Left lobe of liver (tissue), 2 donors: ENCODE measurements at places on chromosomes 12 and 14. TPM values are rescaled to one million over a fixed set of nuclear protein-coding genes. Genes with fewer than 3 reads are reported as not detected.
A peak's percentile ranks its signal among the peaks of the same experiment; 100 is the strongest.

ACVRL1 gene
- 7.1 TPM for total RNA-seq

OTUB2 gene
- 1.1 TPM for total RNA-seq

GRCh38 chr14:92928258-92928629 is 5.3 kb downstream of the CHGA start:
- no peak for DNase-seq

DNA sequence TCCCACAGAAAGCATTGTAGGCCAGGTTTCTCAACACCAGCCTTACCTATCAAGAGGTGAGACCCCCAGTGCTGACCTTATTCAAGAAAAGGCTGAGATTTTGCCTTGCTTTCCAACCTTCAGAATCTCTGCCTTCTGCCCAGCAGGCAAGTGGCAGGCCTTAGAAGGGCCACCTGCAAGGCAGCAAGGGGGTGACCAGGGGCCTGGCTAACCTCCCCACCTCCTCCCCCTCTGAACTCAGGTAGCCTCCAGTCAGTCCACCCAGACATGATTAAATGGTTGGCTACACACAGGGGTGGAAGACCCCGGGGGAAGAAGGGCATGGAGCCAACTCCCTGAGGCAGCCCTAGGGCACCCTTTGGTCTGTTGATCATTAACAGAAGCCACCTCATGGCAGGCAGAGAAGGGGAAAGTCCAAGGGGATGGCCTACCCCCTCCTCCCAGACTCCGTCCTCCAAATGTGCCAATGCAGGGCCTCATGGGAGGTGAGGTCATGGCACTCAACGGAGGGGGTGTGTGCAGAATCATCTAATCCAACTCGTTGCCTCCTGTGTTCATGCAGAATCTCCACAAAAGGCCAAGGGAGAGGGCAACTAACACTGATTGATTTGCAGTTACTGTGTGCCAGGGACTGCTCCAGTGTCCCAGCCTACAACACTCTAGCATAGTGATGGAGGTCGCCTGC is 8.5 kb downstream of the ZFP36L1 start:
- DNase-seq: peak; percentile 97

CDK2 gene
- total RNA-seq: 11.0 TPM

MYL2 gene
- total RNA-seq: not detected

- no peak for DNase-seq
Observed at GRCh38 chr14:95338436-95338835, 18.7 kb upstream of the CLMN start.

KRT80 gene
- total RNA-seq: 0.28 TPM

GYS2 gene
- 40.9 TPM for total RNA-seq

GRCh38 chr12:26870491-26871419 is 37.8 kb upstream of the ITPR2 start:
- no peak for DNase-seq

ACOT6 gene
- total RNA-seq: 1.6 TPM

SERPINA12 gene
- 0.35 TPM for total RNA-seq

RNF212B gene
- total RNA-seq: not detected

DNA sequence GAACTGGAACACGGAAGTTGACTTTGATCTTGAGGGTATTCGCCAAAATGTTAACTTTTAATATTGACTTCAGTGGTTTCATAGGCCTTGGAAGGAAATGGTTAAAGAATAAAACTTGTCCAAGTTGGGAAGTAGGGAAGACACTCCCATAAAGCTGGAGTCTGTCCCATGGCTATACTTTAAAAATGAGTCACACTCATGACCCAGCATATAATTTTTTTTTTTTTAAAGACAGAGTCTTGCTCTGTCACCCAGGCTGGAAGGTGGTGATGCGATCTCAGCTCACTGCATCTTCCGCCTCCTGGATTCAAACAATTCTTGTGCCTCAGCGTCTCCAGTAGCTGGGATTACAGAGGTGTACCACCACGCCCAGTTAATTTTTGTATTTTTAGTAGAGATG is 19.6 kb downstream of the TMPRSS12 start:
- no peak for DNase-seq

DNA sequence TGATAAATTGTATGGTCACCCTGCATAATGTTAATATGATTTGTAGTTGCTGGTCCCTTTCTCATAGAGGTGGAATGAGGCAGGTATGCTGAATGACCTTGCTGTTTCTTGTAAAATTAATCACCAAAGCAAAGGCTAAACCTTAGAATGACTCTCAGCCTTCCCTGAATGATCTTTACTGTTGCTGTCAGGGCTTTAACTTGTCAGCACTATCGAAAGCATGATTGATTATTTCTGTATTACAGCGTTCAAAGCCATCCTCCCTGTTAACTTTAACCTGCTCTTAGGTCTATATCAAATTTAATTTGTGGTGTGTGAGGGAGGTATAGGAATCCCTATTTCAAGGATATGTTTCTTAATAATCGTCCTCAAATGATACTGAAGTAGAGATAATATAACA is 23.1 kb downstream of the RASSF8 start:
- DNase-seq: no peak

DNA sequence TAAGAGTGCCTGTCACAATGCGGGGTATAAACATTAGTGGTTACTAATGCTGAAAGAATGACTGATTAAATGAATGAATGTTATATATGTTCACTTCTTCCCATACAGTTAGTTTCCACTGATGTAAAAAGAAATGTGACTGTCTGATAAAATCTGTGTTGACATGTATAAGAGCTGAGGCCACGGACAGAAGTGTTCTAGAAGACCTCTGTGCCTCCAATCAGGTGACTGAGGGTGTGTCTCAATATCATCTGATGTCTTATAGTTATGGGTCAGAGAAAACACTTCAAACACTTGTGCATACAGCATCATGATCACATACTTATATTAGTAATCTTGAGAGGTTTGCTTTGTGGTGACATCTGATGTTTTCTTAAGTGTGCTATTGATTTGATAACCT is 183.4 kb downstream of the TTC7B start:
- DNase-seq: no peak

GRCh38 chr12:92571844-92572543 is 130.8 kb upstream of the PLEKHG7 start:
- no peak for DNase-seq

GRCh38 chr12:65170209-65170881 is 962 bp downstream of the LEMD3 start:
- peak; percentile 66 for DNase-seq

DNA sequence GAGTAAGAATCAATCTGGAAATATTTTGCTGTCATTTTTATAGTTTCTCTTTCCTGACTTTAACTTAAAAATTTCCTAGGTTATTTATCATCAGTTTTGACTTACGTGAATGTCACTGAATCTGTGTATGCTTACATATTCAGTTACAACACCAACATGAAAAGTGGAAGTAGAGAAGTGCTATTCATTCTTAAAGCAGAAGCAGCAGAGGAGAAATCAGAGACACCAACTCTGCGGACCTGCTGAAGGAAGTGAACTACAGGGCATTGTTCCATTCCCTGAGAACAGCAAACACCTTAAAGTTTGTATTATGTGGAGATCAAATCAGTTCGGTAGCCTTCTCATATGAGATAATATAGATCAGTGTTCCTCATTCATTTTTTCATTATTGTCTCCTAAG is 34.1 kb downstream of the RAD51B start:
- DNase-seq: no peak

DNA sequence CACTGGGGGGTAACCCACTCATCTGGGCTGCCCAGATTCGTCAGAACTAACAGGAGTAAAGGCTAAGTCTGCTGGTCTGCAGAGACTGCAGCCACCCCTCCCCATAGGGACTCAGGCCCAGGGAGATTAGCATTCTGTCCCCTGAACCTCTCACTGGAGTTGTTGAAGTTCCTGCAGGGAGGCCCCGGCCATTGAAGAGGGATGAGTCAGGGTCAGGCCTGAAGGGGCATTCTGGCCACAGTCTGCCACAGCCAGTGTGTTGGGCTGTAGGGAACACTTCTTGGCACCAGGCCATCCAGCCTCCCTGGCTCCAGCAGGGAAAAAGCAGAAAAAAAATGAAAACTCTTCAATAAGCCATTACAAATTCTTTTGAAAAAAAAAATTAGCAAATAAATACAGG is 35.3 kb downstream of the KLRK1 start:
- no peak for DNase-seq

DNA sequence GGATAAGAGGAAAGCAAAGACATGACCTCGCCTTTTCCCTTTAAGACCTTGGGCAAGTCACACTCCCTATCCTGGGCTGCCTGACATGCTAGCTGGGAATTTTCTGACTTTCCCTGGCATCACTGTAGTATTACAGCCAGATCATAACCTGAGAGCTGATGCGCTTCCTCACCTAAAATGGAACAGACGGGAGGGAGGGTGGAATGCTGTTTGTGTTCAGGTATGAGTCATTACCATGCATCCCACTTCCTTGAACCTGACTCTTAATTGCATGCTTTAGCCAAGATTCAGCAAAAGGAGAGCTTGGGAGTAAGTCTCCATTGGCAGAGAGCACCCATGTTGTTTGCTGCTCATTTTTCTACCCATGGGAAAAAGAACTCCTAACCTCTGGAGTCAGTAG is 156.5 kb downstream of the KCNK10 start:
- DNase-seq: no peak

DNA sequence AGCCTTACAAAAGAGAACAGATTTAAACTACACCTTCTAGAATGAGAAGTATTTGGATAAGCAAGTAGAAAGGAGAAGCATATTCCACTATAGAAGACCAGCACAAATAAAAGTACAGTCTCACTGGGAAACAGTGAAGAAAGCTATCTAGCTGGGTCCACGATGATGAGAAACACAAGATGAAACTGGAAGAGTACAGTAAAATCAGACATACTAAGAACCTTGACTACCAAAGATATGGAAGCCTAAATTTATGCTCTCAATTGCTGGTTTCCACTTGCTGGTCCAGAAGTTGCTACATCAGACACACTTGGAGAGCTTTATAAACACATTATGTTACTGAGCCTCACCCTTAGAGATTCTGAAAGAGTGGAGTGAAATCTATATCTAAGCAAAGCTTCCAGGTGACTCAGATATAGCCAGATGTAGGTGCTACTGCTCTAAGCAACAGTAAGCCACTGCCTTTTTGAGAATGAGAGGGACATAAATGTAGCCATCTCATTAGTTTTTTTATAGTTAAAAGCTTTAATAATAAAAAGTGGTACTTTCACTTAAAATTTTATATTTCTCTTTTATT is 96.3 kb upstream of the BBS10 start:
- DNase-seq: no peak

DNA sequence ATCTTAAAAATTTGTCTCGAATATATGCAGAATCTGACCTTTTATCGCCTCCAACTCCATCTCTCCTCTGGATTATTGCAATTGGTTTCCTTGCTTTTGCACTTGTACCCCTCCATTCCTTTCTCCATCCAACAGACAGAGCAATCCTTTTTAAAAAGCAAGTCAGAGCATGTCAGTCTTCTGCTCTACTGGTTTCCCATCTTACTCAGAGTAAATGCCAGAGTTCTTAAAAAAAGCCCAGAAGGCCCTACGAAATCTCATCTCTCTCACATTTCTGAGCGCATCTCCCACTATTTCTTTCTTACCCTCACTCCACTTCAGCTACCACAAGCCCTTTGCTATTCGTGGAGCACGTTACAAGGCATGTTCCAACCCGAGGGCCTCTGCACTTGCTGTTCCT is 236.9 kb upstream of the DDHD1 start:
- DNase-seq: no peak

GRCh38 chr12:50529345-50529744 is 24.6 kb downstream of the DIP2B start:
- DNase-seq: no peak

NELL2 gene
- total RNA-seq: 0.78 TPM

- DNase-seq: no peak
Observed at GRCh38 chr12:40672741-40673271, 19.4 kb upstream of the CNTN1 start.

- DNase-seq: peak; percentile 62
Observed at GRCh38 chr12:26630546-26631027, 202.4 kb downstream of the ITPR2 start.

DNA sequence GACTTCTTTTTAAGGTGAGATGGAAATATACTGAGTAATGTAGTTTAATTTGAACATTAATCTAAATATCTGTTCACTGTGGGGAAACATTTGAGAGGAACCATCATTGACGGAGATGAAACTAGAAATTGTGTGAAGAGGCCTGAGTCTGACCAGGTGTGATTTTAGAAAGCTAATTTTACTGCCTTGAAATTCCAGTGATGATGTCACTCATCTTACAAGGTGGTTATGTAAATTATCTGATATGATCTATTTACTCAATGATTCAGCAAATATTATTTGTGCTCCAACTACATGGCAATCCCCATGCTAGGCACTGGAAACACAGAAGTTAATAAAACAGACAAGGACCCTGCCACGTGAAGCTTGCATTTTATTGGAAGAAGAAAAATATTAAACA is 435.7 kb upstream of the DCN start:
- DNase-seq: no peak

DNA sequence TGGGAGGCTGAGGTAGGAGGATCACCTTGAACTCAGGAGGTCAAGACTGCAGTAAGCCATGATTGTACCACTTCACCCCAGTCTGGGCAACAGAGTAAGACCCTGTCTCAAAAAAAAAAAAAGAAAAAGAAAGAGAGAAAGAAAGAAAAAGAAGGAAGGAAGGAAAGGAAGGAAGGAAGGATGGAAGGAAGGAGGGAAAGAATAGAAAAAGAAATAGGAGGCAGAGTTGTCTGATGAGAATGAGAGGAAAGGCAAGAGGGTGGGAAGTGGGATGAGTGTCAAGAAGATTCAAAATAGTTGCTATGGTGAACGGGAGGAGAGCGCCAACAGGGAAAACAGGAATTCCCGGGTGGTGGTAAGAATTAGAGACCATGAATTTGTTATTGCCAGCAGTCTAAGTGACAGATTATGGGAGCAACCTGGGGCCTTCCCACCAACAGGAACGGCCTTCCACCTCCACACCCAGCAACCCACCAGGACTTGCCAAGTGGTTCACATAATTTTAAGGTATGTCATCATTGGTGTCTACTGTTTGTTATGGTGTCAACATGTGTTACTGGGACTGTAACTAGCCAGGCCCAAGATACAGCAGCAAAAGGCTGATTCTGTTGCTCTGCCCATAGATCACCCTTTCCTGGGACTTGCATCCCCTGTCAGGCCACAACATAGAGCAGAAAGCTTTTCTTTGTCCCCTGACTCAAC is 36.1 kb upstream of the C12orf76 start:
- no peak for DNase-seq

DNA sequence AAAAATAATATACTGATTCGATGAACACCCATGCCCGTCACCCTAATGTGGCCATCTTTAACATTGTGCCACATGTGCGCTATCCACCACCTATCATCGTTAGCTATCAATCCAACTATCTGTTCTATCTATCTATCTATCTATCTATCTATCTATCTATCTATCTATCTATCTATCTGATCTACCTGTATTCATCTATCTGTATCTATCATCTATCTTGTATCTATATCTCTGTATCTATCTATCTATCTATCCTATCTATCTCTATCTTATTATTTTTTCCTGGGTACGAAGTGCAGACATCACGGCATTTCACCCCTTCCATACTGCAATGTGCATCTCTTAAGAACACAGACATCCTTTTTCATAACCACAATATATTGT is 106.7 kb downstream of the PTPN11 start:
- DNase-seq: no peak
